ENCODE measurements at places on chromosomes 13 and 19. TPM values are rescaled to one million over a fixed set of nuclear protein-coding genes. Genes with fewer than 3 reads are reported as not detected.

GRCh38 chr19:1455336-1456120, 5.6 kb downstream of the APC2 start:
- no peak for DNase-seq

The MTUS2 gene
- total RNA-seq, result 5.1 TPM

The GRK1 gene
- total RNA-seq, result not detected

GRCh38 chr19:51024924-51025323, 1.5 kb downstream of the KLK11 start:
- DNase-seq, result peak; percentile 19

DNA sequence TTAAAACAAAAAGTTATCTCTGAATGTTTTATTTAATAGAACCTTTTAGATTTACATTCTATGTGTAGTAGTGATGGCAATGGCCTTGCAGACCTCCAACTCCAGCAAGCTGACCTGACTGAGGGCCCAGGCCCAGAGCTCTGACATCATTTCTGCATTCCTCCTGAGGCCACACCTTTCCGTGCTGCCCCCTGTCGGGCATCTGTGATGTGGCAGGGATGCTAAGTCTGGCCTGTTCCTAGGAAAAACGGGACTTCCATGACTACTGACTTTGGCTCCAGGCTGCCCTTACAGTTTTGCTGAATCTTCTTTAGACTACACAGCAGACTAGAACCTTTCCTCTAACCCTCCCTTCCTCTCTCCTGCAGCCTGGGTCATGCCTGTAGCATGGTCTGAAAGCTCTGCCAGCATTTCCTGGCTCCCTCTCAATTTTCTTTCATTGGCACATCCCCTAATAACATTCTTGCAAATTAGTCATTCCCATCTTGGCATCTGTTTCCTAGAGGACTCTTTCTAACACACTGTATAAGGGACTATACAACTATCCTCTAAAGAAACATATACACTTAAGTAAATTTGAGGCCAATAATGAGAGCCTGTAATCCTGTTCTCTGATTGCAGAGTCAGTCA, 249.1 kb downstream of the GPC5 start:
- DNase-seq, result no peak
